ENCODE measurements at places on chromosomes 3 and 15.

- no peak for DNase-seq
Measured at GRCh38 chr3:52873433-52874159, 23.8 kb downstream of the STIMATE start.

DNA sequence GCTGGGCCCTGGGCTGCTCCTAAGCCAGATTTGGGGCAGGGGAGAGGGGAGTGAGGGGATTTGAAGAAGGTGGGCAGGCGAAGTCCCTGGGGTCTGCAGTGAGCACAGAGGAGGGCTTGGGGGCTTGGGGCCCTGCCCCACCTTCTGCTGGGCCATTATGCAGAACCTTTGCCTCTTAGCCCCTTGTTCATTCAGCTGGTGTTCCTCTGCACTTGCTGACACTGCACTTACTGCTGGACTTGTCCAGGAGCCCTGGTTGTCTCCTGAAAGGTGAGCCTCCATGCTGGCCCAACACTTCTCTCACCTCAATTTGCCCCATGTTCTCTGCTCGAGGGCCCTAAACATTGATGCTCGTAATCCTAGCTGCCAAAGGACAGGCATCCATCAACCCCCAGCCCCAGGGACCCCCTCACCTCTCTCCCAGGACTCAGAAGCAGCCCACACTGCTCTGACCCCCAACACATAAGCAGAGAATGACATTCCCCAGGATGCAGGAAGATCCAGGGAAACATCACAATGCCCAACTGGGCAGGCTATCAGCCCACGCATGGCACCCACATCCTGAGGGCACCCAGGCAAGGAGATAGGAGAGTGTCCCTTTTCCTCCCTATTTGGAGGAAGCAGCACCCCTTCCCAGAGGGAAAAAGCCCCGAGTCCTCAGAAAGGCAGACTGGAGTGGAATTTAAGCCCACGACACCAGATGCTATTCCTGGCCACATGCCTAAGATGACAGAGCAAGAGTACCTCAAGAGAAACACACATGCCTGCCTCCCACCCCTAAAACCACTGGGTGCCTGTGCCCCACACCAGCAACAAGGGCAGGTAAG lies 76.8 kb downstream of the ADCY5 start:
- DNase-seq = no peak

DNA sequence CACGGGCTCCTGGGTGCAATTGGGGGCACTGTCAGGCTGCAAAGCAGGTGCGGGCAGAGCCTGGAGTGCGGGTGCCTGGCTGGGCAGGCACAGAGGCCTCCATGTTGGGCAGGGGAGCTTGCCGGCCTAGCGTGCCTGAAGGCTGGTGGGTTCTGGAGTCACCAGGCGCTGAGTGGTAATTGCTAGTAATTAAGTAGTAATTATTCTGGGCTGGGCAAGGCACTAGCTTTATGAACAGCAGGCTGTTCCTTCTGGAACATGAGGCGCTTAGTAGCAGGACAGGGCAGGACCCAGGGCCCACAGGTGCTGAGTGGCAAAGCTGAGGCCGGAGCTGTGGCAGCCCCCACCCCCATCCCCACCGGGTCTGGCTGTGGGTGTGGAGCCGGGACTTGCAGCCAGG lies 25.3 kb downstream of the PLXNA1 start:
- no peak for DNase-seq

DNA sequence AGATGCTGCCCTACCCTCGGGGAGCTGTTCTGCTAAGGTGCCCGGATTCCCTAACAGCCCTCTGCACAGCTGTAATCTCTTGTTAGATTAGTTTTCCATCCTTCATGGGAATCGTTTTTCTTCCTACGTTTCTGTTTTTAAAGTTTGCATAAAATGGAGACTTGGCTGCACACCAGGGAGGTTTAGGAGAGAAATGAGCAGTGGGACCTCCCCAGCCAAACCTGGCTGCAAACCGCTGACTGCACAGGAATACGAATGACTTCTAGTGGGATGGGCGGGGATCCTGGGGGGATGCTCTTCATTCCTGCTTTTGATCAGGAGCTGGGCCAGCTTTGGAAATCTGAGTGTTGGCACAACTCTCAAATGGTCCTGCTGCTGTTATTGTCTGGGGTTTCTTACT lies 77.5 kb downstream of the THSD4 start:
- no peak for DNase-seq

DNA sequence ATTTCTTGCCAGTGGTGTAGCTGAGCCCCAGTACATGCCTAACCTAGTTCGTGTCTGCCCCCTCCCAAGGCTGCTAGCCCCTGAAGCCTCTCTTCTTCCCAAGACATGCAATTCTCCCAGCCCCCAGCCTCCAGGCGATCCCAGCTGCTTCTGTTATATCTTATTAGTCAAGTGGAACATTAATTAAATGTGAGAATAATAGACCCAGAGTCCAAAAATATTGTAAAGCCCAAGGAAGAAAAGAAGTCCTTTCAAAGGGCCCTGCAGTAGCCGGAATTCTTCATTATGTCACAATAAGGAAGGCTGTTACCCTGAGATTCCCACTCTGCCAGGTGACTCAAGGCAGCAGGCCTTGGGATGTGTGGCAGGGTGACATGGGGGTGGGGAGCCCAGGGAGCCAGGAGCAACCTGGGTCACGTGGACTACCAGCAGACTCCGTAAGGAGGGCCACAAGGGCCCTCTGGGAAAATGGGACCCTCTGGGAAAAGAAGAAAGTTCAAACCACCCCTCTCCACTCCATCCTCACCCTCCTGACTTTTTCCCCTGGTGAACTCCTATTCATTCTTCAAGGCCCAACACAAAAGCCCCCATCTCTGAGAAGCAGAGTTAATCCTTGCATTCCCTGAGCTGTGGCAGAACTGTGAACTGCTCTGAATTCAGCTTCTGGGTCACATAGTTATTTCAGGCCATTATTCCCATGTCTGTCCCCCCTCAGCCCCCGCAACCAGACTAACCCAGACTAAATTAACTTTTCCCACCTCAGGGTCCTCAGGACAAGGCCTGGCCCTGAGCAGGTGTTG lies 21.8 kb upstream of the TRH start:
- DNase-seq = no peak

All from GM18507 (cell line).